ENCODE measurements at places on chromosomes 7 and 10. TPM values are rescaled to one million over a fixed set of nuclear protein-coding genes. Genes with fewer than 3 reads are reported as not detected.

HDAC9 gene
- total RNA-seq: 85.8 TPM

PRKAR2B gene
- total RNA-seq: 66.4 TPM

RET gene
- not detected for total RNA-seq

PCBD1 gene
- 31.7 TPM for total RNA-seq

ANKRD2 gene
- not detected for total RNA-seq

CPA2 gene
- not detected for total RNA-seq

HOXA5 gene
- 3.1 TPM for total RNA-seq

PDE1C gene
- total RNA-seq: 2.3 TPM

TMEM139 gene
- 2.0 TPM for total RNA-seq
